ENCODE measurements at places on chromosomes 12 and 14.

- no peak for DNase-seq
These were observed 122.1 kb downstream of the SLC5A8 start for GRCh38 chr12:101087920-101088319.

DNA sequence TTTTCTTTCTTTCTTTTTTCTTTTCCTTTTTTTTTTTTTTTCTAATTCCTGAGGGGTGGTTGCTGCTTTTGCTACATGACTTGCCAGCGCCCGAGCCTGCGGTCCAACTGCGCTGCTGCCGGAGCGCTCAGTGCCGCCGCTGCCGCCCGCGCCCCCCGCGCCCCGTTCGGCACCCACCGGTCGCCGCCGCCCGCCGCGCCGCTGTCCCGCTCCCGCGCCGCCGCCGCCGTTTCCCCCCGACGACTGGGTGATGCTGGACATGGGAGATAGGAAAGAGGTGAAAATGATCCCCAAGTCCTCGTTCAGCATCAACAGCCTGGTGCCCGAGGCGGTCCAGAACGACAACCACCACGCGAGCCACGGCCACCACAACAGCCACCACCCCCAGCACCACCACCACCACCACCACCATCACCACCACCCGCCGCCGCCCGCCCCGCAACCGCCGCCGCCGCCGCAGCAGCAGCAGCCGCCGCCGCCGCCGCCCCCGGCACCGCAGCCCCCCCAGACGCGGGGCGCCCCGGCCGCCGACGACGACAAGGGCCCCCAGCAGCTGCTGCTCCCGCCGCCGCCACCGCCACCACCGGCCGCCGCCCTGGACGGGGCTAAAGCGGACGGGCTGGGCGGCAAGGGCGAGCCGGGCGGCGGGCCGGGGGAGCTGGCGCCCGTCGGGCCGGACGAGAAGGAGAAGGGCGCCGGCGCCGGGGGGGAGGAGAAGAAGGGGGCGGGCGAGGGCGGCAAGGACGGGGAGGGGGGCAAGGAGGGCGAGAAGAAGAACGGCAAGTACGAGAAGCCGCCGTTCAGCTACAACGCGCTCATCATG, 654 bp downstream of the FOXG1 start:
- DNase-seq, result no peak

- DNase-seq, result no peak
These were observed 64.8 kb upstream of the PSMC1 start for GRCh38 chr14:90191585-90191984.

- DNase-seq, result no peak
These were observed 13.5 kb upstream of the GOLGA5 start for GRCh38 chr14:92780444-92781232.

- DNase-seq, result no peak
These were observed 2.1 kb downstream of the KRT83 start for GRCh38 chr12:52319097-52319496.

DNA sequence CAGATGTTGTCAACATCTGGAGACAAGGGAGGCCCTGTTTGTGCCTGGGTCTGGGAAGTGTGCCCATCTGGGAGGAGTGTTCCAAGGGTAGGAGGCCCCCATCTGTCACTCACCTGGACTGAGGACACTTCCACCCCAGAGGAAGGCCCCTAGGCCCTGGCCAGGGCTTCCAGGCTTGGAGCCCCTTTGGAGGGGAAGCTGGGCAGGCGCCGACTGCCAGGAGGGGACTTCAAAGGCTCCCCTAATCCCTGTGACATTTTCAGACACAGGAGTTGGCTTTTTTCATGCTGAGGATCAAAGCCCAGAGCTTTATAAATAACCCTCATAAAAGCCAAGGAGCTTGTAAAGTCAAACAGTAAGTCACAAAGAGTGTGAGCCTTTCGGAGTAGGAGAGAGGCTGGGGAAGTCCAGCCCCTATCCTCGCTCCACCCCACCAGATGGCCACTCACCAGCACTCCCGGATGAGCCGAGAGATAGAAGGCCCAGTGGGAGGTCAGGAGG, 17.6 kb upstream of the FAM222A start:
- DNase-seq, result no peak
